ENCODE measurements at places on chromosomes 11 and 22.

DNA sequence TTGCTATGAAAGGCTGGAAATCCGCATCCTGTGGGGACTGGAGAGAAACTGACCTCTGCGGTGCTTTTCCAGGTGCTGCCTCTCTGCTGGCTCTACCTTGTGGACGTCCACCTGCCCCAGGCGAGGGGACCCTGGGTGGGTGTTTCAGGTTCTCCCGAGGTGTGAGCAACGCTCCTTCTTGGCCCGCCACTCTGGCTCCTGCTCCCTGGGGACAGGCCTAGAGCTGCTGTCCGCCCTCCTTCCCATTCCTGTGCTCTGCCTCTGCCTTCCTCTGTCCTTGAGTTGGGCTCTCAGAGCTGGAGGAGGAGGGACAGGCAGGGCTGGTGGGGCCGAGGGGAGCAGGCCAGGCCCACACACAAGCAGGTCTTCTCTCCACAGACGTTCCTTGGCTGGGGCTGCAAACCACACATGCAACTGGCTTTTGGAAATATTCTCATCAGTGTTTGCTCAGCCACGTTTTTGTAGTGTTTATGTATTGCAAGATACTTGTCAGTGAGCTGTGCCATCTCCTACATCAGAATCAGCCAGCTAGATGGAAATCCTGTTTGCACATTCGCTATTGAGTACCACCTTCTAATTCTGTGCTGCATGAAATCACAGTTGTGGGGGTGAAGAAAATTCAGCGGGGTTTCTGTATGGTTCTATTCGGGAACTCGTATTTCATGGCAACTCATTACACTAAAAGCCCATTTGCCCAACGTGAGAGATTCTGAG lies 1115.0 kb downstream of the BRD1 start:
- no peak for DNase-seq

GRCh38 chr11:19777039-19777376 lies 64.4 kb downstream of the NAV2 start:
- DNase-seq, result no peak

DNA sequence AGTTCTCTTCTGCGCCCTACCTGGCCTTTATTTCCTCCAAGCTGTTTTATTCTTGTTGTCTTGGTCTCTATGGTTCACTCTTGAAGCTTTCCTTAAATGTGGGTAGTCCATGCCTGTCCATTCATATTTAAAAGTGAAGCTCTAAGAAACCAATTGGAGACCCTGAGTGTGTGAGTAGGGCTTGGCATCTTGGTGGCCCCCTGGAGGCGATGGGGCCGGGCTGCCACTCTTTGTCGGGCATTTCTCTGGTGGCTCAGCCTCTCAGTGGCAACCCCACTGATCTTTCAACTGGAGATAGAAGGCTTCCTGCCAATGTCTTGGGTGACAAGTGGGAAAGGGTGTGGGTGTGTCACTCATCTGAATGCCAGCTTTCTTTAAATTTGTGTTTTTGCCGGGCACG lies 9.1 kb downstream of the TRPT1 start:
- DNase-seq, result no peak

DNA sequence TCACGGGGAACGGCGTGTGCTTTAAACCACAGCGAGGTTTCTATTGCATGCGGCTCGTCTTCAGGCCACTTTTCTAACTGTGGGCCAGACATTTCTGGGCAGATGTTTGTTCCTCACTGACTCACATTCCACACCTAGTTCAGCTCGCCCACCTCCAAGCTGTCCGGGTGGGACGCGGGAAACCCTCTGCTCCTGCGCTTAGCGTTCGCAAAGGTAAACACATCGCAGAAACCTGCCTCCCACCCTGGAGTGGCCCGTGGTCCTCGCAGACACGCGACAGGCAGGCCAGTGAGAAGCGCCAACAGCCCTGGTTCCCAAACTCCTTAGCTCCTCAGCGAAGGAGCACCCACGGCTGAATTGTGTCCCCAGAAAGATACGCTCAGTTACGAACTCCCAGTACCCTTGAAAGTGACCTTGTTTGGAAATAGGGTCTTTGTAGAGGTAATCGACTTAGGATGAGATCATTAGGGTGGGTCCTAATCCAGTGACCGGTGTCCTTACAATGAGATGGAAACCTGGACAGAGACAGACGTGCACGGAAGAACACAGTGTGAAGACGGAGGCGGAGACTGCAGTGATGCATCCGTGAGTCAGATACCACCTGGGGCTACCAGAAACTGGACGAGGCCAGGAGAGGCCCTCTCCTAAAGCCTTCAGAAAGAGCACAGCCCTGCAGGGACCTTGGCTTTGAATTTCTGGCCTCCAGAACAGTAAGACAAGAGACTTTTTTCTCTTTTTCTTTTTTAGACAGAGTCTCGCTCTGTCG lies 82.7 kb downstream of the CELSR1 start:
- no peak for DNase-seq

- no peak for DNase-seq
Measured at GRCh38 chr11:71251761-71252268, 562 bp downstream of the SHANK2 start.

- peak; percentile 85 for DNase-seq
Measured at GRCh38 chr22:41857155-41857859, 24.4 kb downstream of the SREBF2 start.

GRCh38 chr22:17205432-17205831 lies 13.8 kb downstream of the ADA2 start:
- no peak for DNase-seq

DNA sequence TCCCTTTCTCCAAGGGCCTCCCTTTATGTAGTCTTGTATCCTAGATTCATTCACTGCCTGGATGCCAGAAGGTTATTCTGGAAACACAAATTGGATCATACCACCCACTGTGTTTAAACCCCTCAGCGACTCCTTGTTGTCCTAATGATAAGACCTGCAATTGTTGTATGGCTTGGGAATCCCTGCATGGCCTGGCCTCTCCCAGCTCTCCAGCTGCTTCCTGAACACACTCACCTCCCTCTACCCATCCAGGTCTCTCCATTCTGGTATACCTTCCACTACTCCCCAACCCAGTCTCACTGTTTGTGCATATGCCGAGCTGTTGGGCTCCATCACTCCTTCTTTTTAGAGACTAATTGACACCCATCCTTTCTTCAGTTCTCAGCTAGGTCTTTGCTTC lies 124.3 kb upstream of the ALX4 start:
- DNase-seq, result no peak

DNA sequence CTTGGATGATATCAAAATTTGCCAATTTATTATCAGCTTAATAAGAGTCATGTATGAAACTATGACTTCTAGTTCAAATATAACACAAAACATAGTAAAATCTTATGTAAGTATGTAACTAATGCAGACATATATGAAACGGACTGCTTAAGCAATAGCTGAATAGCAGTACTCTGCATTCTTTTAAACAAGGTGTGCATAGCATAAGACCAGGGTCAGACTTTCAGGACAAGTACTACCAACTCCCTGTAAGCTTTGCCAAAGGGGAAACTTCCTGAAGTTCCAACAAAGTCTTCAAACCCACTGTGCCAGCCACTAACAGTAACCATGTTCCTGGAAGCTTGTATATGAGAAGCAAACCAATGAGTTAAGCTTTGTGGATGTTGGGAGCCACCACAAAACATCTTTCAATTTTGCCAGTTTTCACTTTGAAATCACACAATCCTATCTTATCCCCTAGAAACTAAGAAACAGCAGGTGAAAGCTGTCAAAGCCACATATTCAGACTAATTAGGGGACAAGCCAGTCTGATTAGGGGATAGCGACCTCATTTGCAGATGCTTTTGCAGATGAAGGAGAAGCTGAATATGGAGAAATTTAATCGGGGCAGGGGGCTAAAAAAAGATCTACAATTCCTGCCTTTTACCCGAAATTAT lies 13.3 kb downstream of the RBFOX2 start:
- no peak for DNase-seq

DNA sequence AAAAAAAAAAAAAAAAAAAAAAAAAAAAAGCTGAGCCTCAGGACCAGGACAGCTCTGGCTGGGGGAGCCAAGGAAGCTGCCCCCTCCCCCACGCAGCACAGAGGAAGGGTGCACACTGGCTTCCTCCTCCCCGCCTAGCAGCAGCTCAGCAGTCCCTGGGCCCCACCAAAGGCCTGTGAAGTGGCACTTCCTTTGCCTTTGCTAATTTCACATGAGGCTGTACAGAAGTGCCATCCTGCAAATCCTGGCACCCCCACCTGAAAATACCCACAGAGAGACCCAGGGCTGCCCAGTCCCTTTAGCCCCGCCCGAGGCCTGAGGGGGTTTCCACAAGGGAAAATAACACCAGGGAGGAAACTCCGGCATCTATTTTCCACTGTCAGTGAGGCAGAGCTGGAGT lies 3.9 kb downstream of the RHOG start:
- peak; percentile 66 for DNase-seq

DNA sequence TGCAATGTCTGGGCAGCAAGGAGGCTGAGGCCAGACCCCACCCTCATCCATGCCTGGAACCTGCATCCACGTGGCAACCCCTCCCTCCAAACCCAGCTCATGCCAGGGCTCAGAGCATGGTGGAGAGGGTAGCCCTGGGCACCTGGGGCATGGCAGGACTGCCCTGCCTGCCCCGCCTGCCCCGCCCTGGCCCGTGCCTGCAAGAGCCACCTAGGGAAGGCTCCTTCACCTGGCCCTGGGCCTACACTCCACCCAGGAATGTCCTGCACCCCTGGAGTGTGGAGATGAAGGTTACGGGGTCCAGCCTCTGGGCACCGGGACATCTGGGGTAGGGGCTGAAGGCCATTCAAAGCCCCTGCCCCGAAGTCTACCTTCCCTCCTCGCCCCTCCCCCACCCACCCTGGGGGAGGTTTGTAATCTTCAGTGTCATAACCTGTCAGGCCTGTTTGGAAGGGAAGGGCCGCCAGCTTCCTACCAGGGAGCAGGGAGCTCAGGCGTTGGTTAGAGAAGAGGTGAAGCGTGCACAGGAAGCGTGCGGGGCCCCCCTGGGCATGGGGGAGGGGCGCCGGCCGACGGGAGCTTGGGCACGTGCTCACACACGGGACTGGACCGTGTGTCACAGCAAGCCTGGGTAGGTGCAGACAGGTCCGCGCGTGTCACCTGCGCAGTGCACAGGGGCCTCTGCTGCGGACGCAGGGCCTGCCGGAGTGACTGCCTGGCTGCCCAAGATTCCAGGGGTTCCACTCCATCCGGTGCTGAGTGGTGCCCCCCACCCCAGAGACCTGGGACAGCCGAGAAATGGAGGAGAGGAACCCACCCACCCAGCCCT lies 30.7 kb upstream of the TH start:
- no peak for DNase-seq

GRCh38 chr22:42336527-42337227 lies 66.2 kb upstream of the TCF20 start:
- DNase-seq, result no peak

DNA sequence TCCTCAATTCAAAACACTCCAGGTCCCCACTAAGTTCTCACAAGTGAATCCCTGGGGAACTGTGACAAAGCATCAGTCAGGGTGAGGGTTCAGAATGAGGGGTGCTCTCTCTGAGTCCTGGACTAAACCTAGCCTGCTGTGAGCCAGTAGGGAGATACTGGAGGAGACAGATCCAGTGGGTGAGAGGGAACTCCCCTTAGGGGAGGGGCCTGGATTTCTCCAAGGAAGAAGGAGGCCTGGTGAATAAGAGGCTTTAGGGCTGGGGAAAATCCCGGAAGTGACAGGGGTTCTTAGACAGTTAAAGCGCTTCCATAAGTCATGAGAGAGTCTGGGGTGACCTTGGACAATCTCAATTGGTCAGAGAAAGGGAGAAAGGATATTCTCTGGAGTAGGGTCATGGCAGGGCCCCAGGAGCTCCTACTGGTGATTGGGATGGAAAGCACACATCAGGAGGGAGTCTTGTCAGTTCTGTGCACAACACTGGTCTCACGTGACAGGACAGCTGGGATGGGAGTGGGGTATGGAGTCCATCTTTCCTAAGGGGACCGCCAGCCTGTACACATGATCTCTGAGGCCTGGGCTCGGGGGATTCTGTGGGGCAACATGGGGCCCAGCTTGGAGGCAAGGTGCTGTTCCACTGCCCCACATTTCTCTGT lies 1.5 kb downstream of the TBC1D10A start:
- no peak for DNase-seq

- no peak for DNase-seq
Measured at GRCh38 chr22:47098554-47098953, 336.1 kb downstream of the TBC1D22A start.

DNA sequence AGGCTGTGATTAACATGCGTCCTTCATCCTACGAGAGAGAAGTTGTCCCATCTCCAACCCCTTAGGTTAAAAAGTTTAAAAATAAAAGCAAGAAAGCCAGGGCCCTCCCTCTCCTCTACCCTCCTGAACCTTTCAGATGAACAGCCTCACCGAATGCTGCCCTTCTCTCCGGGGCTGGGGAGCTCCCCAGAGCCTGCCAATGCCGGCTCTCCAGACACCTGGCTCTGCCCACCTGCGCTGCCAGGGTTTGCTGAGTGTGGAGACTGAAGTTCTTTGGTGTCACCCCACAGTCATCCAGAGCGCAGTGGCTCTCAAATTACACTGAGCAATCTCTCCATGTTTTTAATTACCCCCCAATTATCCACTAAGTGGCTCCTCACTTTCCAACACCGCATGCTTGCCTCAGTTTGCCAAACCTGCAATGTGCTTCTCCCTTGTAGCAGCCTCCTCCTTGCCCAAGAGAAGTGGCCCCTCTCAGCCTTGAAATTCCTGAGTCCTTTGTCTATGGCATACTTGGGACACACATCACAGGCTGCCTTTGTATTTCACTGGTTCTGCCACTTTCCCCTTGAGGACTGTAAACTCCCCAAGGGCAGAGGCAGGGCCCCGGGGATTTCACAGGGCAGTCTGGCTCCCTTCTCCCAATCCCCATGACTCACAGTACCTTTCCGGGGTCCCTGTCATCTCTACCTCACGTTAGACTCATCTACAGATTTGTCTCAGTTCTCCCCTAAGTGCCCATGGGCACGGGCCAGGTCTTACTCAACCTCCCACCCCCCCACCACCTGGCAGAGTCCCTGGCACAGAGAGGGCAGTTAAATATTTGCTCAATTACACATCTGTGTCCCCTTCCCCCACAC lies 2.0 kb downstream of the MYH9 start:
- peak; percentile 49 for DNase-seq

DNA sequence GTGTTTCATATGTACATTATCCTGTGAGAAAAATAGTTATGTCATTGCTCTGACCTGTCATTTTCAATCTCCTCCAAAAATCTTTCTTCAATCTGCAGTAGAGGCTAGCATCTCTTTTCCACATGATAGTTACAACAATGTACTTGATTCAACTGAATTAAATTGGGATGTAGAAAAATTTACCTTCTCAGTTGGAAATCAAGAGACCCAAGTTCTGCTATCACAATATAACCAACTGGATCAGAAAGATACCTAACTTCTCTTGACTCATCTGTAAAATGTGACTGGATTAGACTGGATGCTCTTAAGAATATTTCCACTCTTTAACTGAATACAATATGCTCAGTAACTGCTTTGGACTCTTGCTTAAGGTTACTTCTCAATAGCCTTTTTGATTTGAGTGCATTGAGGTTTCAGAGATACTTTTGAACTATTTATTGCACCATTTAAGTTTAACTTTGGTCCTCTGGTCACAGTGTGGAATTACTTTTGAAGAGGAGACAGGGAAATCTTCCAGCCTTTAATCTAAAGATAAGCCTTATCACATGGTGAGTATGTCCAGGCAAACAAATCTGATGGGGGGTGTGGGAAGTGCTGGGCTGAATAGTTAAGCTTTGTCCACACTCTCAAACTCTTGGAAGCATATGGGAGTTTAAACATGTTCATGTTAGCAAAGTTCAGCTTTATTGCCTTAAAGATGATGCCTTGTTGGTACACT lies 82.3 kb downstream of the YAP1 start:
- no peak for DNase-seq
